ENCODE measurements at places on chromosomes 6 and 20.

DNA sequence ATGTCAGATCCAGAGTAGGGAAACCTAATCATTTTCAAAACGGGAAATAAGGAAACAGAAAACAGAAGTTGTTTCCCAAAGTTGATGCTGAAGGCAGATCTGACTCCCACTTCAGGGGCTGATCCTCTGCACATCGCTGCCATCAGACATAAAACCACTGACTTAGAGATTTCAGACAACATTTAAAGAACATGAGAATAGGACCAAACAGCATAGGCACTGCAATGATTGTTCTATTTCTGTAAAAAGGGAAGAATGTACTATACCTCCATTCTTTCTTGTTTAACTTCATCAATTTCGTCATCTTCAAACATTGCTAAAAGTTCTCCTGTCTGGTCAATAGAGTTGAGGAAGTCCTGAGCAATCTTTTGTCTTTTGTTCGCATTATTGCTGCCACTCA is 324.7 kb upstream of the RUNX2 start:
- DNase-seq = no peak

DNA sequence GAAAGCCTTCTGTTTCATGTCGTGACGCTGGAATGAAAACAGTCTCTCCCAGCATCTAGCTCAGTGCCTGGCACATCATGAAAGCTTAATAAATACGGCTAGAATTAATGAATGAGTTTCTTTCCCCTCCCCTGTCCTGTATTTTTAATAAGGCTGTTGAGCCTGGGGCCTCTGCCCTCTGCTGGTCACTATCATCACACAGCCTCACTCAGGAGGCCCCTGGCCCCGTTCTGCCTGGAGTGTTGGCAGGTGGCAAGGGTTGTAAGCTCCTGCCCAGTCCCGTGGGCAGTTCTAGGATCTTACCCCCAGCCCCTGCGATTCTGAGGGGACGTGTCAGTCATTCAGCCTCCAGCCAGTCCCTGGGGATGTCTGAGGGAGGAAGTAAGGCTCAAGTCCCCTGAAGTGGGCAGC is 41.4 kb downstream of the PHACTR3 start:
- no peak for DNase-seq

- peak; percentile 14 for DNase-seq
Measured at GRCh38 chr20:21693322-21693721, 12.1 kb upstream of the PAX1 start.

DNA sequence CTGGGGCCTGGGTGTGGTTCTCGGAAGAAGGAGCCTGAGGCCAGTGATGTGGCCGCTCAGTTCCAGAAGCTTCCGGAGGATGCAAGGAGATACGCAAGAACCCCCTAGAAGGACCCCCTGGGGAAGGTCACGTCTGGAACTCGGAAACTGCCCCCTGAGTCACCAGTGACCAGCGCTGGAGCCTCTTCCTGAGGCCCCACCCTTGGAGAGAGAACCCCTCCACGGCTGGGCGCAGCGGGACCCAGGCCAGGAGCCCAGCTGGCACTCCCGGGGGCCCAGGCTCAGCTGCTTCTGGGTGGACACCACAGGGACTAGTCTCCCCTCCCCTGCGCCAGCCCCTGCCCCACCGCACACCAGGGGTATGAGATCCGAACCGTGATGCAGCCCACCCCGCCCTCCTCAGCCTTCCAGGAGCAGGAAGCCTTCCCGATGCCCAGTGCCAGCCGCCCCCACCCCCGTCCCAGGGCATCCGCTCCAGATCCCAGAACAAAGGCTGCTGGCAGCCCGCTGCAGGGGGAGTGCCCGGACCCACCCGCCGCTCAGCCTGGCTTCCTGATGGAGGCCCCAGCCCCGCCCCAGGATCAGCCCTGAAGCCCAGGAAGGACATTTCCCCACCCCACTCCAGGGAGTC is 7.5 kb downstream of the LAMA5 start:
- no peak for DNase-seq

GRCh38 chr20:717832-718231 is 42.2 kb upstream of the SCRT2 start:
- no peak for DNase-seq

DNA sequence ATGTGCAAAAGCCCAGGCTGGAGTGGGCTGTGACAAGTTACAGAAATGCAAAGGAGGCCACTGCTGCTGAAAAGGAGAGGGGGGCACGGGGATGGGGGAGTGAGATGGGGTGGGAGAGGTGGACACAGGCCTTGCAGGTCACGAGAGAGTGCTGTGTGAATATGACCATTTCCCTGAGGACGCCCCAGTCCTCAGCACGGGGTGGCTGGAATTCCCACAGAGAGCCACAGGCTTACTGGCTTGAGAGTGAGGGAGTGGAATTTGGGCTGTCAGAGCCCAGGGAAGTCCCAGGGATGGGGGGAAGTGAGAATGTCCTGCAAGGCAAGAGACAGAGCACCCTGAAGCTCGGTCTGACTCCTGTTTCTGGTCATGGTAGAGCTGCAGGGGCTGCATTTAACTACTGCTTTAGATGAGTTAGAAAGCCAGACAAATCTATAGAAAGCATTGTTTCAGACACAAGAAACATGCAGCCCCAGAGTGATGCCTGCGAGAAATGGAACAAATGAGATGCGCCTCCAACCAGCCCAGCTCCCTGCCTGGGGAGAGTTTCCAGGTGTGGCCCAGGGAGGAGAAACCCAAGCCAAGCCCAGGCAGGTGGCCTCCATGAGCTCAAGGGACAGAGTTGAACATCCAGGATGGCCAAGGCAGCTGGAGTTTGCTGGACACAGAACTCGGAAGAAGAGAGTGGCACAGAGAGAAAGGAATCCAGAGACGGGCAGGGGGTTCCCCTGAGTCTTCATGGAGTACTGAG is 30.5 kb downstream of the NPEPL1 start:
- no peak for DNase-seq

All from H4 (cell line).